NCI-H345 (cell line): ENCODE measurements at places on chromosomes 4 and X.

- DNase-seq, result no peak
These were observed 25.8 kb upstream of the KLHL34 start for GRCh38 chrX:21683941-21684340.

- no peak for DNase-seq
These were observed 164.7 kb downstream of the CHIC2 start for GRCh38 chr4:53899586-53900270.

GRCh38 chr4:105951198-105951597 lies 55.9 kb downstream of the NPNT start:
- DNase-seq, result no peak

DNA sequence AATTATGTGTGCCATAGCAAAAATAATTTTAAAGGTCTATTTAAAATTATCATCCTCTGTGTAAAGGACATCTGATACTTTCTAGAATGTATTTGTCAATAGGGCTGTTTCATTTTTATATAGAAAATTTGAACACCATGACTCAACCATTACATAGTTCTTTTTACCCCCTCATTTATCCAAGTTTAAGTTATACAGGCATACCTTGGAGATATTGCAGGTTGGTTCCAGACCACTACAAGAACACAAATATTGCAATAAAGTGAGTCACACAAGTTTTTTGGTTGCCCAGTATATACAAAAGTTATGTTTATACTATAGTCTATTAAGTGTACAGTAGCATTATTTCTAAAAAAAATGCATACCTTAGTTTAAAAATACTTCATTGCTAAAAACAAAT lies 130.4 kb downstream of the MSL3 start:
- DNase-seq, result no peak

GRCh38 chrX:23901805-23902204 lies 5.9 kb downstream of the APOO start:
- peak; percentile 1 for DNase-seq

DNA sequence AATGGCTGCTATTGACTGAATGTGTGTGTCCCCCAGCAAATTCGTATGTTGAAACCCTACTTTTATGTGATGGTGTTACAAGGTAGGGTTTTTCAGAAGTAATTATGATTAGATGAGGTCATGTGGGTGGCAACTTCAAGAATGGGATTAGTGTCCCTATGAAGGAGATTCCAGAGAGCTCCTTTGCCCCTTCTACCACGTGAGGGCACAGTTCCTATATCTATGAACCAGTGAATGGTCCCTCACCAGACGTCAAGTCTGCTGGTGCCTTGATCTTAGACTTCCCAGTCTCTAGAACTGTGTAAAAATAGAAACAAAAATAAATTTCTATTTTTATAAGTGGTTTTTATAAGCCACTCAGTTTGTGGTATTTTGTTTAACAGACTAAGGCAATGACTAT lies 1137.6 kb upstream of the IGFBP7 start:
- DNase-seq, result no peak

GRCh38 chrX:40005292-40006011 lies 92.3 kb downstream of the BCOR start:
- DNase-seq, result no peak

DNA sequence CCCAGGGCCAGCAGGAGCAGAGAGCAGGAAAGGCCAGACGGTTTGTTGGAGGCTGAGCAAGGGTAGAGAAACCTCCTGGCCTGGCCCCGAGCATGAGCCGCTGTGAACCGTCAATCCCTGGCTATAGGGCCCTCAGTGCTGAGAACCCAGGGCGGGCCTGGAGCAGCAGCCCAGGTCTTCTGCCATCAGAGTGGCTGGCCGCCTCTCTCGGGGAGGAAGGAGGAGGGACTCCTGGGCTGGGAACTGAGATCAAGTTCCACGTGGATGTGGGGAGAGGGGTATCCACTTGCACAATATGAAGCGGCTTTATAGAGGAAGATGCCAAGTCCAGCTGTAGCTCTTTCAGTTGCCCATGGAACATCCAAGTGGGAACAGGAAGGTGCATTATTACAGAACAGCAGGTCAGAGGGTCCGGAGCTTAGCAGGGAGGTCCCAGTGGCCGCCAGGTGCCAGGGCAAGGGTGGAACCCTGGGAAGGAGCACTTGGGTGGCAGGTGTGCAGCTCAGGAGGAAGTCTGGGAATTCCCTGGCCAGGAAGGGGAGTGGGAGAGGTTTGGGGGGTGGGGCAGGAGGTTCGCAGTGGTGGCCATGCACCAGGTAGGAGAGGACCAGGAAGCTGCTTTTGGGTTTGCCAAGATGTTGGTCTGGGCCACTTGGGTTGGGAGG lies 31.7 kb upstream of the CRMP1 start:
- DNase-seq, result no peak

DNA sequence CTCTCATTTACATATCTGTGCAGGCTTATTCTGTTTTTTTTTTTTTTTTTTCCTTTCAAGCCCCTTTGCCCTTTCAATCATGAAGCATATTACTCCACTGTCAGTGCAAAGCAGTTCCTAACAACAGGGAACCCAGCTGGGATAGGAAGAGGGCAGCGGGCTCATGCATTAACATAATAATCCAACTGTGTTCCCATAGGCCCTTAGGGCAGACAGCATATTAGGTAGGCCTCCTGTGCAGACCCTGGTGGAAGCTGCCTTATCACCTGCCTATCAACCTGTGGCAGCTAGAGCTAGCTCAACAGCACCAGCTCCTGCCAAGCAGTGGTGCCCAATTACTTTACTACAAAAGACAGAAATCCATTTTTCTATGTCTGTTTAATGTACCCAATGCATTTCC lies 49.3 kb downstream of the SLC10A7 start:
- DNase-seq, result peak; percentile 43

DNA sequence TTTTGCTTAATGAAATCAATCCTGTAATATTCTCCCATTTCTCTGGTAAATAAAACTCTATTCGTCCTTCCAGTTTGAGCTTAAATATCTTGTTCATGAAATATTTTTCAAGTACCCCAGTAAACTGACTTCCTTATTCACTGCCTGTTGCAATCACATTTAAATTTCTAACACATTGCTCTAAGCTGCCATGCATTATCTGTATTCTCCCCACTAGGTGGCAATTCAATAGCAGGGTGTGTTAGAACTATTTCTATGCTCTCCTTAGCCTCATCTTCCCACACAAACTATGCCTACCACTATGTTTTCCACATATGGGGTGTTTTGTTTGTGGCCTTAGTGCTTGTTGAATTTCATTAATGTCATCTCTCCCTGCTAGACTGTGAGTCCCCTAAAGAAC lies 377.1 kb upstream of the HS3ST1 start:
- DNase-seq, result peak; percentile 7

- peak; percentile 24 for DNase-seq
These were observed 2.7 kb downstream of the ELOVL6 start for GRCh38 chr4:110195561-110196205.

GRCh38 chrX:118346258-118347094 lies 570 bp downstream of the WDR44 start:
- peak; percentile 41 for DNase-seq
